ENCODE measurements at places on chromosomes 4 and X.

DNA sequence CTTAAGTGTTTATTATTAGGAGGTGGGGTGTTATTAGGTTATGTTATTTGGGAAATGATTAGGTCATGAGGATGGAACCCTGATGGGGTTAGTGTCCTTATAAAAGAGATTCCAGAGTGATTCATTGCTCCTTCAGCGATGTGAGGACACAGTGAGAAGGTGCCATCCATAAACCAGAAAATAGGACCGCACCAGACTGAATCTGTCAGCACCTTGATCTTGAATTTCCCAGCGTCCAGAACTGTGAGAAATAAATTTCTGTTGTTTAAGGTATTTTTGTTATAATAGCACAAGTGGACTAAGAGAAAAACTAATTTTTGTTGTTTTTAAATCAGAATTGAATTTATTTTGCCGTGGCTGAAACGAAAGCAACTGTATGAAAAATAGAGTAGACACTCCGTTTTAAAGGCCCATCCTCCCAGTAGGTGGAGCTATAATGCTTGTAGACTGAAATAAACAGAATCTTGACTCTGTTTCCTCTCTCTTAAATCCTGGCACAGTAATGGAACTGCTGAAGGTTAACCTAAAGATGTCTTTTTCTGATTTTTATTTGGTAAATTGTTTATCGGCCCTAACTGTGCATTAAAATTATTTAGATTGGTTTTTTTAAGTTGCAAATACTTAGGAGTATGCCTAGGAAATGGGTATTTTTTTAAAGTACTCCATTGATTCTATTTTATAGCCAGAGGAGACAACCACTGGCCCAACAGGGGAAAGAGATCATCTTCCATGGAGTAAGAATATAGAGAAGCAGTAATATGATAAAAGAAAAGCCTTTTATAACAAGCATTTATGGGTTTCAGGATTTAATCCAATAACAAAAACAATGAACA, 133.2 kb upstream of the ADAMTS3 start:
- no peak for DNase-seq

- DNase-seq, result no peak
Observed at GRCh38 chrX:148917441-148917840, 417.0 kb downstream of the AFF2 start.

GRCh38 chr4:16158504-16158852, 67.8 kb downstream of the TAPT1 start:
- DNase-seq, result no peak

GRCh38 chrX:104039689-104040505, at the start of gene H2BW2:
Gene H2BW2 (plus strand): TSS chrX:104039956. CDS start chrX:104039995, 39 bp downstream.
- DNase-seq, result no peak

GRCh38 chr4:145736241-145736831, 56.4 kb downstream of the C4orf51 start:
- DNase-seq, result no peak

- no peak for DNase-seq
Observed at GRCh38 chr4:129342819-129343408, 247.0 kb downstream of the C4orf33 start.

DNA sequence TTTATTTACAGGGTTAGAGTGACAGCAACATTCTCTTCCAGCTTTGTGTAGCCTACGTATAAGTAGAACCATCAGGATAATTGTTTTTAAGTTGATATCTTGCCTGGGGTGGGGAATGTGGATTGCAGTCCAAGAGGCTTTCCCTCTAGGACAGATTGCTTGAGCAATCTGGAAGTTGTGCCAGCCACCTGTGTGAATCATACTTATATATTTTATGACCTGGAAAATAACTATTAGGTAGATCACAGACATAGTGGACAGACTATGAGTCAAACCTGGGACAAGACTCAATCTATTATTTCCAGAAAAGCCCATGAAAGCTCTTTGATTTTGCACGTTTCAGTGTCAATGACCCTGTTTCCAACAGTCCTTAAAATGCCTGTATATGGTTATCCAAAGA, 98.9 kb downstream of the TLL1 start:
- DNase-seq, result no peak

DNA sequence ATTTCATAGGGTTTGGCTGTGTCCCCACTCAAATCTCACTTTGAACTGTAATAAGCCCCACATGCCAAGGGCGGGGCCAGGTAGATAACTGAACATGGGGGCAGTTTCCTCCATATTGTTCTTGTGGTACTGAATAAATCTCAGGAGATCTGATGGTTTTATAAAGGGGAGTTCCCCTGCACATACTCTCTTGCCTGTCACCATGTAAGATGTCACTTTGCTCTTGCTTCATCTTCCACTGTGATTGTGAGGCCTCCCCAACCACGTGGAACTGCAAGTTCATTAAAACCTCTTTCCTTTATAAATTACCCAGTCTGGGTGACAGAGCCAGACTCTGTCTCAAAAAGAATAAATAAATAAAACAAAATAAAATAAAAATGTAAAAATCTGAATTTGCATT, 95.9 kb downstream of the PDS5A start:
- DNase-seq, result no peak

GRCh38 chr4:14868426-14869395, 133.6 kb upstream of the CPEB2 start:
- no peak for DNase-seq

GRCh38 chr4:184136525-184136924, 81.1 kb downstream of the ENPP6 start:
- no peak for DNase-seq

GRCh38 chr4:24024605-24025004, 134.8 kb upstream of the PPARGC1A start:
- no peak for DNase-seq

GRCh38 chr4:143281507-143282190, 55.0 kb upstream of the GAB1 start:
- no peak for DNase-seq

- no peak for DNase-seq
Observed at GRCh38 chr4:8130346-8131066, 28.1 kb downstream of the ABLIM2 start.

GRCh38 chr4:78145622-78146021, 88.5 kb downstream of the FRAS1 start:
- DNase-seq, result no peak

DNA sequence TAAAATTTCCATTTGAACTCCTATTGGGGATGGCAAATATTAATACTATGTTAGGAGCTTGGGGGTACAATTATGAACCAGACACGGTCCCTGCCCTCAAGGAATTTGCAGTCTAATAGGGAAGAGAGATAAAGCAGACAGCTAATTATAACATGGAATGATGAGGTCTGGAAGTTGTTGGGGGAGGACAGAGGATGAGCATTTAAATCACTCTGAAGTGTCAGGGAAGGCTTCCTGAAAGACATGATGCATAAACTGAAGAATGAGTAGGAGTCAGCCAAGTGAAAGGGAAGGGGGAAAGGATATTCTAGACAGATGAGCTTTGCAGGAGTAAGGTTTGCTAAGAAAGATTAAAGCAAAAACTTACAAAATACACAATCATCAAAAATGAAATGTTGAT, 15.9 kb downstream of the PLAC1 start:
- no peak for DNase-seq

GRCh38 chrX:50161127-50161526, 39.7 kb downstream of the AKAP4 start:
- no peak for DNase-seq

DNA sequence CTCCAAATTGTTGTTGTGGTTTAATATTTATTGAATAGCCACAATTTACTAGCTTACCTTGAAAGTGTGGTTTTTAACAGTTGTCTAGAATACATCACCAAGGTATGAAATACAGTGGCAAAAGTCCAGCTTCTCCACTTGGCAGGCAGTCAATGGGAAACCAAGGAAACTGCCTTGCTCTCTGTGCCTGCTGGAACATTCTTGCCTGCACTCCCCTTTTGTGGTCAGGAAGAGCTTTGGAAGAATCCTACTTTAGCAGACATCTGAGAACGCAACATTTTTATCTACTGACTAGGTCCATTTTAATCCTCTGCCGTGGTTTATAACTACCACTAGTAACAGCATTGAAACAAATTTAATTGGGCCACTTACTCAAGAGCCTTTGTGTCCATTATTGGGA, 64.5 kb downstream of the TENM3 start:
- DNase-seq, result no peak

DNA sequence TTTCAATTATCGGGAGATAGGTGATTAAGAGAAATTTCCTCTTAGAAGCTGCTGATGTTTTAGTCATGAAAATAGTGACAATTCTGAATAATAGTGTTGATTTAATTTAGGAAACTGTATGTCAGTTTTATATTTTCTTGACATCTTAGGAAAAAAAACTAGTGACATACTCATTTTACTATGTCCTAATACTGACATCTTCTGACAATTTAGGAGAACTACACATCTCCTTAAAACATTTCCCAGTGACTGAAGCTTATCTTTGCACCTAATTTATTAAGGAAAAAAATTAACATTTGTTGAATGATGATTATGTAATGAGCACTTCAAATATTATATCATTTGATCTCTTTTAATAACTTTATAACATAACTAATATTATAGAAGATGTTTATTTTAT, 42.0 kb upstream of the RBMXL3 start:
- DNase-seq, result no peak

DNA sequence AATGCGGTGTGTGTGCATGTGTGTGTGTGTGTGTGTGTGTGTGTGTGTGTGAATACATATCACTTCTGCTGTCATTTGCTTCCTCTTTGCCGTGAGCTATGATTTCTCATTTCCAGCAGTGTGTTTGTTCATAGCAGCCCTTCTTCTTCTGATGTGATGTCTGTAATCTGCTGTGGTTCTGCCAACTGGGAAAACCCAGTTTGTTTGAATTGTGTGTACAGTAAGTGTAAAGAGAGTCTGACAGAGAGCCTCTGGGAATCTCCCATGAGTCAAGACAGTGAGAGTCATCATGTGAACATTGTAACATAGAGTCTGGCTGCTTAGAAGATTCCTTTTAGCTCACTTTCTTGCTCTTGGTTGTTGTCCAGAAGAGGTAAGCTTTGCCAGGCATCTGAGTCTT, 8.4 kb upstream of the NWD2 start:
- no peak for DNase-seq

DNA sequence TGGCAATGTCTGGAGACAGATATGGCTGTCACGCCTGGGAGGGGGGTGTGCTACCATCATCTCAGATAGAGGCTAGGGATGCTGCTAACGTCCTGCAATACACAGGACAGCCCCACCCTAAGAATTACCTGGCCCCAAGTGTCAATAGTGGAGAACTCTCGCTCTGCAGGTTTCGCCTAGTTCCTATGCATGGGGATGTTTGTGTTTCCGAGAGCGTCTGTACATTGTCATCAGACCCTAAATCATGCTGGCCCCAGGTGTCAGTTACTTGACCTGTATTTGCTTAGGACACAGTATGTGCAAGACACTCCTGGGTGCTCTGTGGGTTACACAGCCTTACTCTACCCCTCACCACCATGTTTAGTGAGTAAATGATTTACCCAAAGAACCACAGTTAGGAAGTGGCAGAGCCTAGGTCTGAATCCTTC, 90.8 kb downstream of the AFF1 start:
- no peak for DNase-seq

- DNase-seq, result no peak
Observed at GRCh38 chr4:36026348-36026880, 217.9 kb downstream of the ARAP2 start.

DNA sequence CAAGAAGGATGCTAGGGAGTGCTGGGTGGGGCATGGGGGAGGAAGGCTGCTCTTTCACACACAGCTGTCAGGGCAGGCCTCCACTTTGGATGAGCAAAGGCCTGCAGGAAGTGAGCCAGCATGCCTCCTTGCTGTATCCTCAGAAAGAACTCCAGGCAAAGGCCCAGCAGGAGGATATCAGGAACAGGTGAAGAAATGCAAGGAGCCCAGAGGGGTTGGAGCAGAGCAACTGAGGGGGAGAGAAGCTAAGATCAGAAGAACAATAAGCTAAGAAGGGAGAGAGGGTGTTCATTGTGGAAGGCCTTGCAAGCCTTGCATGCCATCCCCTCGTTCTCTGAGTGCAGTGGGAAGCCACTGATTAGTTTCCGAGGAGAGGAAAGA, 115.1 kb downstream of the CAMK2D start:
- no peak for DNase-seq

GRCh38 chrX:136710325-136710951, 62.5 kb downstream of the CD40LG start:
- no peak for DNase-seq

DNA sequence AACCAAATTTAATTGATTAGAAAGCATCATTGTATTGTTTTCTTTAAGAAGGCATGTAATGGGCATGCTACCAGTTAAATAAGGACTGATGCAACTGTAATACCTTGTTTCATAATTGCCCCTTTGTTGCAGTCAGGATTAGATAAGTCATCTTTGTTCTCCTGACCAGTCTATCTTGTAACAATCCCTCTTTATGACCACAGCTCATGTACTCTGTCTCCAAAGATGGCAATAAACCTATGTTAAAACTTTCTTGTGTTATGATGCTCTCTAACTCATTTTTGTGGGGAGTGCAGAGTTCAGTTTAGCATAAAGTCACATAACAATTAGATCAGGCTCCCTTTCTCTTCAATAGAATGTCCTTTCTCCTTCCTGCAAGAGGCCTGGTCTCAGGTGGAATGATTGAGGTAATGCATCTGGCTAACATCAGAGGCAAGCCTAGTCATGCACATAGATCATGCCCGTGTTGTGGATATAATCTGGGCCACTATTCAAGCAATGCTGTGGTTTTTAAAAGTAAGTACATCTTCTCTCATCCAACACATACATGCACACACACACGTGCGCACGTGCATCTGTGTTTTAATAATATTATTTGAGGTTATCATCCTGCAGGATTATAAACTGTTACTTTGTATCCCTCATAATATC, 45.6 kb downstream of the TMEM154 start:
- no peak for DNase-seq

DNA sequence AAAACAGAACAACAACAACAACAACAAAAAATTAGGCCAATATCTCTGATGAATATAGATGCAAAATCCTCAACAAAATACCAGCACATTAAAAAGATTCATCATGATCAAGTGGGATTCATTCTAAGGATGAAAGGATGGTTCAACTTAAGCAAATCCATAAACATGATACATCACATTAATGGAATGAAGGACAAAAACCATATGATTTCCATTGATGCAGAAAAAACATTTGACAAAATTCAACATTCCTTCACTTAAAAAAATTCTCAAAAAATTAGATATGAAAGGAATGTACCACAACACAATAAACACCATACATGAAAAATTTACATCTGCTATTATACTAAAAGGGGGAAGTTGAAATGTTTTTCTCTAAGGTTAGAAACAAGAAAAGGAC, 103.3 kb downstream of the IL15 start:
- DNase-seq, result no peak

DNA sequence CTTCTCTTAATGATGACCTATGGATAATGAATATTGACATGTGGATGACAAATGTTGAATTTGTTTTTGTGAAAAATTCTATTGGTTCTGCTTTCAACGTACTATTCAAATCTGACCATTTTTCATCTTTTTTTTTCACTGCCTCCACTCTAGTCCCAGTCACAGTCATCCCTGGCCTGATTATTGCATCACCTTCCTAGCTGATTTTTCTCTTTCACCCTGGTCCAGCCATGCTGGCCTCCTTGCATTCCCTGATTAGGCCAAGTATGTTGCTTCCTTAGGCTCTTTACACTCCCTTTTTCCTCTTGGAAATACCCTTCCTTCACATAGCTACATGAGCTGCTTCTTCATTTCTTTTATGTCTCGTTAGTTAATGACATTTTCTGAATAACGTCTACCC, 58.1 kb upstream of the MAP9 start:
- DNase-seq, result no peak

- no peak for DNase-seq
Observed at GRCh38 chr4:71518283-71518989, 179.6 kb downstream of the SLC4A4 start.
